ENCODE measurements at places on chromosomes 7 and 10.

GRCh38 chr10:3666525-3667302 is 118.3 kb downstream of the KLF6 start:
- no peak for DNase-seq

- no peak for DNase-seq
Observed at GRCh38 chr10:526651-527312, 162.7 kb downstream of the DIP2C start.

GRCh38 chr10:28715757-28716156 is 38.4 kb downstream of the BAMBI start:
- no peak for DNase-seq

DNA sequence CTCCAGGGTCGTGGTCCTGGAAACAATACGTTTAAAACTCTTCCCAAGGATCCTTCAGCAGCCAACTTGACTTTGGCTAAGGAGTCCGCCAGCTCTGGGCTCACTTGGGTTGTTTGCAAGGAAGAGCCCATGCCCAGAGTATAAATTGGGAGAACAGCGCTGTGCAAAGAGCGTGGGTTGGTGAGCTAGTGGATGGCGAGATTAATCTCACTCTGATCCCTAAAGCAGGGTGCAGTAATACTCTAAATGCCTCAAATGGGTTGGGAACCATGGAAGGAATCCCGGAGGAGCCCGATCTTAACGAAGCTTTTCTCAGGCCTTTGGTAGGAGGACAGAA is 495 bp upstream of the SDHAF3 start:
- DNase-seq: no peak

DNA sequence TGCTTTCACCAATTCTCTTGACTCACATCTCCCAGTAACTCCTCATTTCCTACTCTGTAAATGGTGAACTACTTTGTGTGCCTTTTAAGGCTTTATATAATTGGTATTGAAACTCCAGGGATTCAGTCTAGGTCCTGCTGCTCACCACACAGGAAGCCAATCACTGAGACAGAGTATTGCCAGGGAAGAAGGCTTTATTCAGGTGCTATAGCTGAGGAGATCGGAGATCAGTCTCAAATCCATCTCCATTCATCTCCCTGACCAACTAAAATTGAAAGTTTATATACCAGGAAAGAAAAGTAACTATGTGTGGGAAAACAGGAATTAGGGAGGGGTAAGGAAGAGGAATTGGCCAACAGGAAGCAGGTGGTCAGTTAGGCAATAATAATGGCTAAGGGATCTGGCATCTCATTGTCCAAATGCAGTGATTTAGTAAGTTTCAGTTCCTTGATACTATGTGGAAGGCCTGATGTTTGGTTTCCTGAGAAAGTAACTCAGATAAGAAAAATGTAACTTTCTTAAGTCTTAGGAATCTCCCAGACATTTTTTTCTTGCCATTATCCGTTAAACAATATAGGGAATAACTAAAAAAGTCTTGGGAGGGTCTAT is 10.2 kb upstream of the SDHAF3 start:
- DNase-seq: no peak

- DNase-seq: no peak
Observed at GRCh38 chr7:17374654-17375053, 76.2 kb downstream of the AHR start.

DNA sequence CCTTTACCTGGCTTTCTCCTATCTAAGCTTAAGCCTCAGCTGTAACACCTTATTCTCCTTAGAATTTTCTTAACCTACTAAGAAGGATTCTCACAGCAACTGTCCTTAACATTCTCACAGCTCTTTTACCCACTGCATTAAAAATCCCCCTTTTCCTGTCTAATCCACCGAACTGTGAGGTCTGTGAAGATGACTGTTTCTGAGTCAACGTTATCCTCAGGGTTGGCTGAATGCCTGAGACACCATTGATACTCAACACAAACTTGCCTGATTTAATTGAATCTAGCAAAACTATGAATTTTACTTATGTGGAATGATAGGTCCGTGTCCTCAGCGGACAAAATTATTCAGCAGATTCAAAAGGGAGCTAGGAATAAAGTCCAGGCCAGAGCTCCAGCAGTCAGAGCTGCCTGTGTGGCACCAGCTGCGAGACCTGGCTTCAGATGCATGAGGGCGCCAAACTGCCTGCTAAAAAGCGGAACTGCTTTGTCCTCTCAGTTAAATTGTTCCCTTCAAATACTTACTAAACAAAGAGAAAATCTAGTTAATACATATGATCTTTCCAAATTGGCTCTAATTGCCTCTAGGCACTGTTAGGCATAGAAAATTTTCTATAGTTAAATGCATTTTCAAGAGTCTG is 33.4 kb upstream of the VWDE start:
- DNase-seq: no peak

Data from stimulated activated CD8-positive, alpha-beta memory T cell treated with anti-CD3 and anti-CD28 coated beads, Interleukin-7, amount 100 ng/mL, for 24 hours (primary cell).